ENCODE measurements at places on chromosomes 1 and 21.

DNA sequence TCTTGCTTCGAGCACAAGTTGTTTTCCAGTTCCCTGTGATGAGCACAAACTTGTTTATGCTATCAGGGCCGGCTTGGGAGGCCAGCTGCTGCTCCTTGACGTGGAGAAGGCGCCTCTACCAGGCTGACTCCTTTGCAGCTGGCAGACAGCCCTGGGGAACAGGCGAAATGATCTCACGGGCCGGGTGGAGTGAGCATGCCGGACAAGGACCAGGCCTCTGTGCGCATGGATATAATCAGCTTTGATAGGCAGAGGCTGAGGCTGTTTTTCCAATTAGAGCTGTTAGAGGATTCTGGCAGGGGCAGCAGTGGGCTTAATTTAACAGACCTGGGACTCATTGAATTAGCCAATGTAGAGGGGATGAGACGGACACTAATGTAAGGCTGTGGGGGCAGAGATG, 38.9 kb downstream of the FAM163A start:
- no peak for DNase-seq

GRCh38 chr21:34129901-34130715, 56.7 kb downstream of the MRPS6 start:
- no peak for DNase-seq

DNA sequence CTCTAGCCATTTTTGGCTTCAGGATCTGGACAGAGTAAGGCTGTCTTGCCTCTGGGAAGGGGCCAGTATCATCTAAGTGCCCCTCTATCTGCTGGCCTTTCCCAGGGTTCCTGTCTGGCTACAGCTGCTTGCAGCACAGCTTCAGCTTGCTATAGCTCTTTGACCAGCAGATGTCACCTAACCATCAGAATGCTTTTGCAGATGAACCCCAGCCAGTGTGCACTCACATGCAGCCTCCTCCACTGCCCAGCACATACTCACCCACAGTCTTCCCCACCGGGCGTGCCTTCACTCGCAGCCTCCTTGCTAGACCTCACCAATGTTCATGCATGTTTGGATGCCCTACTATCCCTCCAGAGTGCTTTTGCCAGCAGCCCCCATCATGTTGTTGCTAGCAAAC, 769.0 kb downstream of the BRINP3 start:
- no peak for DNase-seq

DNA sequence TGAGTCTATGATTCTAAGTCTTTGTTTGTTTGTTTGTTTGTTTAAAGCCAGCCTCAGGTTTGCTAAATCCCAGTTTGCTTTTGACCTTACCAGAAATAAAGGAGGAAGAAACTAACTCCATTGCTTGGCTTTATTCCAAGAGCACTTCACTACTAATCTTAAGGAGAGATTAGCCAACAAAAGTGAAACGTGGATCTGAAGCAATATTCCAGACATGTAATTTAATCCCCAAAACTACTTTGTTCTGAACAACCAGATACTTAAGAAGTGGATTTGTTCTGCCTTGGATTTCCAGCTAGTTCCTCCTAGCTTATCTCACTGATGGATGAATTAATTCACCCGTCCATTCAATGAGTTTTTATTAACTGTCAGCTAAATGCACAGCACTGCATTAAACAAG, 15.9 kb upstream of the CEP350 start:
- no peak for DNase-seq

GRCh38 chr1:48948562-48948961, 171.9 kb upstream of the BEND5 start:
- no peak for DNase-seq

DNA sequence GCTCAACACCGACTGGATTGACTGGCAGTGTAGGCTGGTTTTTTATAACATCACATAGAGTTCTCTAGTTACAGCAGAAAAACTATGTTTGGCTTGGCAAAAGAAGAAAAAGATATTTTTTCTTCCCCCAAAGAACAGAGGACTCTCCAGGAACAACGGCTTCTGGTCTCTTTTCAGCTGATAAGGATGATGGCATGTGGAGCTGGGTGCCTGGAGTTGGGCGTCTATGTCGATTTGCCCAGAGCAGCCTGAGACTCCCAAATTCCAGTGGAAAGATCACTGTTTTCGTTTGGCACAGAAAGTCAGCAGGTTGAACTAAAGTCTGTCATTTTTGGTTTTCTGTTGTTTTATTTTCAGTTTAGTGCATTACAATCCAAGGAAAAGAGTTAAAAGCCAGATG, 91.1 kb downstream of the SMYD2 start:
- no peak for DNase-seq

DNA sequence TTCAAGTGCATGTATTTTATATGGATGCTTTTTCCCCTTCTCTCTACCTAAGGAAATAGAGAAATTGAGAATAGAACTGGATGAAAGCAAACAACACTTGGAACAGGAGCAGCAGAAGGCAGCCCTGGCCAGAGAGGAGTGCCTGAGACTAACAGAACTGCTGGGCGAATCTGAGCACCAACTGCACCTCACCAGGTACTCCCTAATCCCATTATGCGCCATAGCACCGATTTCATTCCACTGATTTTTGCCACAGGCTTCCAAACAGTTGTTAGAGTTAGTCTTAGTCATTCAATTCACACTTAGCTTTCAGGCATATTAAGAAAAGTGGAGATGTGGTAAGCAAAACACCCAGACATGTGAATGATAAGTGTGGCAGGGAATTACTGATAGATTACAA, 122.8 kb downstream of the SDCCAG8 start:
- no peak for DNase-seq

- DNase-seq, result no peak
These were observed 40.8 kb upstream of the ACOT11 start for GRCh38 chr1:54507033-54507870.

DNA sequence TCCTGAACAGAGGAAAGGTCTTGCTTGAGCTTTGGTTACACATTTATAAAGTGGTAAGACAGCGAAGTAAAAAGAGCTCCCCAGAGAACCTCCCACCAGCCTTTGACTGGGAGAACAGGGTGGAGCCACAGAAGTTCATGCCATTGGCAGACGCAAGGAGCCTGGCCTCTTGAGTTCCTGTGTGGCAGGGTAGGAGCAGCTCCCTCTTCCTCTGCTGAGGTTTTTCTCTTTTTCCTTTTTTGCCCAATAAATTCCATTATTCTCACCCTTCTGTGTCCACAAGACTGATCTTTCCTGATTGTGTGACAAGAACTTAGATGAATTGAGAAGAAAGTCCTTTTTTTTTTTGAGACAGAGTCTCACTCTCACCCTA, 4.3 kb downstream of the THEM4 start:
- DNase-seq, result peak; percentile 49

GRCh38 chr1:209884665-209885117, 53.3 kb upstream of the SYT14 start:
- peak; percentile 55 for DNase-seq

- DNase-seq, result no peak
These were observed 48.7 kb downstream of the TTLL7 start for GRCh38 chr1:83950106-83950661.

GRCh38 chr1:167567663-167568062, 14.1 kb upstream of the CREG1 start:
- no peak for DNase-seq

GRCh38 chr1:26556111-26556510, 26.6 kb downstream of the RPS6KA1 start:
- DNase-seq, result no peak

- no peak for DNase-seq
These were observed 73.3 kb downstream of the IFI44 start for GRCh38 chr1:78722947-78723346.

DNA sequence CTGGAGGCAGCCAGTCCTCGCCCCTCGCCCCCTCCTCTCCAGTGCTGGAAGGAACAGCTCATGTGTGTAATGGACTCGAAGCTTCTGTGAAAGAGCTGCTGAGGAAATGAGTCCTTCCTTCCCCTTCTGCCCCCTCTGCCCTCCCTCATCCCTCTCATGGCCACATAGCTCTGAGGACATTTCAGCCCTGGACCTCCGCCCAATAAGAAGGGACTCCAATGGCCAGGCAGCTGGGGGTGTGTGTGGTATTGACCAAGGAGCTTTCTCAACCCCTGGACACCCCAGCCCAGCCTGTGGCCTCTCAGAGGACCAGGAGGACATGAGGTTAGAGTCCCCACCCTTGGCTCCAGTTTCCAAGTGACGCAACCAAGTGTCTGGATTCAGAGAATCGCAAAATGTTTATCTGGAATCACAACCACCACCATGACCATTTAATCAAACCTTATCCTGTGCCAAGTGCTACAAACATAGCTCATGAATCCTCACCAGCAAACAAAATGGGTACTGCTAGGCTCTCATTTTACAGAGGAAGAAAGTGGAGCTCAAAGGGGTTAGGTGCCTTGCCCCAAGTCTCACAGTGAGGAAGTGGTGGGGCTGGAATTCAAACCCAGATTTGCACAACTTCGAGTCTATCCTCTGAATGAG, 47.8 kb upstream of the ECE1 start:
- no peak for DNase-seq

GRCh38 chr1:197675583-197676208, 99.6 kb downstream of the DENND1B start:
- no peak for DNase-seq

GRCh38 chr1:44246806-44247205, 33.5 kb downstream of the DMAP1 start:
- no peak for DNase-seq

DNA sequence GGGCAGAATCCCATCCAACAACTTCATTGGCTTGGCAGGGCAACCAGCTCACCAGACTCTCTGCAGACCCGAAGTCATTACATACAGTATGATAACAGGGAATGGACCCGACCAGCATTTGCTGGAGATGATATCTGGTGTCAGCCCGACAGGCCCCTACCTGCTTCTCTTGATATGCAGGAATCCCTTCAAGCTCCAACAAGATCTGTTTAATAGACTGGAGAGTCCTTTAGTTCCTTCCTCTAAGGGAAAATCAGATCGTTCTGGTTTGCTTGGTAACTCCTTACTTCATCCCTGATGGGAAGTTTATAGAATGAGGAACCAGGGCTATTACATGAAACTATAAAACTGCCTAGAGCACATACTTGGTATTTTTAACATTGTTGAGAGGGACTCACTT, 61.2 kb downstream of the EDARADD start:
- DNase-seq, result no peak

GRCh38 chr1:110770832-110771231, 96.1 kb upstream of the KCNA3 start:
- no peak for DNase-seq

DNA sequence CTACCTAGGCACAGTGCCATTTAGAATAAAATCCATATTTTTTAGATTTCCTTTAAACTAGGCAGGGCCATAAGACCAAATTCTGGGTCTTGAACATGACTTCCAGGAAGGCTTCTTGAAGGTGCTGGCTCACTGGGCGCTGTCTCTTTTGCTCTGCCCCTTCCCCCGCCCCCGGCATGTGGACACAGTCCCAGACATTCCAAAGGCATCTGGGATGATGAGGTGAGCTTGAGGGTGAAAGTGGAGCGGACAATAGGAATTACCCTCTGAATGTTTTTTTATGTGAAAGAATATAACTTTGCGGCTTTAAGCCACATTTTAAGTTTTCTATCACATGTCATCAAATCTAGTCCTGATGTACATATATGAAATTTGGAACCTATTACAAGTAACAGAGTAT, 29.4 kb downstream of the RWDD3 start:
- no peak for DNase-seq

DNA sequence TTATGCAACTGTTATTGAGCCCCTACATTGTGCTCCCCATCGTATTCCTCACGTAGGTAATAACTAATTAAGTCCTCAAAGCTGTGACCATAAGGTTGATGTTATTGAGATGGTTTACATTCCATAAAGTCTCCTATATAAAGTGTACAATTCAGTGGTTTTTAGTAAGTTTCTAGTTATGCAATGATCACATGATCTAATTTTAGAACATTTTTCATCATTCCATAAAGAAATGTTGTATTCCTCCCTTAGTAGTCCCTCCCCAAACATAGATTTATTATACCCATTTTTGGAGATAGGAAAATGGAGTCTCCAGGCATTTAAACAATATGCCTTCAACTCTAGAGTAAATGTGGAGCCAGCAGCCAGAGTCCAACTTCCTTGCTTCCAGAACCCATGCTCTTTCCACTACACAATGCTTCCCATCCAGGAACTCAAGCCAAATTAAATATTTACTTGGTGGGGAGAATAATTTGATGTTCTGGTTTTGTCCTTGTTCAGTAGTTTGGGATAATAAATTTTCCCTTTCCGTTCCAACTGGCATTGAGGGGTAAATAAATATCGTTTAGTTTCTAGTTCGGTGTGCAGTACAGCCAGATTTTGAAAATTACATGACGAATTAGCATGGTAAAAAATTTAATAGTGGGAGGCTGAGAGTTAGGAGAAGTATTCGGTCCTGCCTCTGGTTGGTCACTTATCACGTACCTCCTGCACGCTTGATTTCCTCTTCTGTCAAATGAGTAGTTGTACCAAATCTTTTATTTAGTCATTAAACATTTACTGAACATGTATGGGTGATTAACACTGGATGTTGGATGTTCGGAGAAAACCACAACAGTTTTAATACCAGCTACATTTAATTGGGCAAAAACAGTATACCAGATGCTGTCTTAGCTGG, 66.3 kb downstream of the CACHD1 start:
- DNase-seq, result no peak

DNA sequence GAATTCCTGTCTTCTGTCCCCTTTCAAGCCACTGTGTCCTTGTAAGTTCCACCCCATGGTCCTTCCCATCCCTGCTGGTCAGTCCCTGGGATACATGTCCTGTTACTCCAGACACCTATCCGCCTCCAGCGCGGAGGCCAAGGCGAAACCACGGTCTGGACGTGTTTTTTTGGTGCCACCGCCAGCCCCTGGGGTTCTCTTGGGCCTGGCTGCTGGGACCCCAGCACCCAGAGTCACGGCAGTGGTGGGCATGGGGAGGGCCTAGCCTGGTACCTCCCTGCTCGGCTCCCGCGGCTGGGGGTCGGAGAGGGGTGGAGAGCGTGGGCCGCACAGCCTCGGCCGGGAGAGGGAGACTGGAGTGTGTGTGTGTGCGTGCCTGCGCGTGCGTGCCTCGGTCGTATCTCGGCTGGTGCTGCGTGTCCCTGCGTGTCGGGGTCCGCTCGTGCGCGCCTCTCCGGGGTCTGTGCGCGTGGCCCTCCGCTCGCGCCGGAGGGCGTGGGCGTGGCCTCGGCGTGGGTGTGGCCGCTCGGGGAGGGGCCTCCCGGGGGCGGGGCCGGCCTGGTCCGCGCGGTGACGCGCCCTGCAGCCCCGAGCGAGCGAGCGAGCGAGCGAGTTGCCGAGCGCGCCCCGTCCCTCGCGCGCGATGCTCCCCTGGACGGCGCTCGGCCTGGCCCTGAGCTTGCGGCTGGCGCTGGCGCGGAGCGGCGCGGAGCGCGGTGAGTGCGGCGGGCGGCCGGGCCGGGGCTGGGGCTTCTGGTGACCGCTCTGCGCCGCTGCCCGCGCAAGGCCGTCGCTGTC, at the start of gene VWA1:
VWA1 (plus strand) TSS at position 585 of the 798 bp plus-strand sequence; CDS start at position 644, 59 bp downstream.
- peak; percentile 55 for DNase-seq

GRCh38 chr1:232635778-232636356, 5.9 kb upstream of the SIPA1L2 start:
- DNase-seq, result no peak

GRCh38 chr21:25501462-25501861, 105.8 kb downstream of the MRPL39 start:
- DNase-seq, result no peak

Data from stimulated activated CD8-positive, alpha-beta memory T cell treated with anti-CD3 and anti-CD28 coated beads, Interleukin-15, amount 100 ng/mL, for 48 hours (primary cell).